ENCODE measurements at places on chromosomes 4 and X. TPM values are rescaled to one million over a fixed set of nuclear protein-coding genes. Genes with fewer than 3 reads are reported as not detected.

The SLC39A8 gene
- total RNA-seq: 26.3 TPM

The TMEM164 gene
- total RNA-seq: 13.5 TPM

The CLDN2 gene
- total RNA-seq: not detected

The NDST4 gene
- total RNA-seq: not detected

The VCX gene
- total RNA-seq: not detected

The ZFP42 gene
- not detected for total RNA-seq

The FAT4 gene
- total RNA-seq: 0.52 TPM

The GSX2 gene
- total RNA-seq: not detected

The DACH2 gene
- under 0.01 TPM for total RNA-seq
